ENCODE measurements at places on chromosomes 2 and 18. TPM values are rescaled to one million over a fixed set of nuclear protein-coding genes. Genes with fewer than 3 reads are reported as not detected.

Gene C2orf49
- 23.4 TPM for total RNA-seq

Gene VIL1
- not detected for total RNA-seq

- DNase-seq: peak; percentile 86
Observed at GRCh38 chr2:171712051-171712450, 24.8 kb downstream of the DYNC1I2 start.

DNA sequence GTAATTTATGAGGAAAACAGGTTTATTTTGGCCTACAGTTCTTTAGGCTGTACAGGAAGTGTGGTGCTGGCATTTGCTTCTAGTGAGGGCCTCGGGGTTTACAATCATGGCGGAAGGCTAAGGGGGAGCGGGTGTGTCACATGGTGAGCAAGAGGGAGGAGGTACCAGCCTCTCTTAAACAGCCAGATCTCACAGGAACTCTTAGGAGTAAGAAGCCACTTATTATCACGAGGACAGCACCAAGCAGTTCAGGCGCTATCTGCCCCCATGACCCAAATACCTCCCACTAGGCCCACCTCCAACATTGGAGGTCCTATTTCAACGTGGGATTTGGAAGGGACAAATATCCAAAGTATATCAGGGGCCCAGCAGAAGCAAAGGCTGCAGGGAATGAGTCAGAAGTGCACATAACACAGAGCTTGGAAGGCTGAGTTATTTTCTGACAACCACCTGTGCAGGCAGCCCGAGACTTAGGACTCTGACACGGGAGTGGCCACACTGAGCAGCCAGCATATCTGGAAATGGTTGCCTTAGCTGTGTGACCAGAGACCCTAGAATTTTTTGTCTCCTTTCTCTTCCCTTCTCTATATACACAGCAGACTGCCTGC is 170.9 kb downstream of the PRPF40A start:
- DNase-seq: peak; percentile 56

All from fibroblast of lung (primary cell).